ENCODE measurements at places on chromosomes 7 and 10.

DNA sequence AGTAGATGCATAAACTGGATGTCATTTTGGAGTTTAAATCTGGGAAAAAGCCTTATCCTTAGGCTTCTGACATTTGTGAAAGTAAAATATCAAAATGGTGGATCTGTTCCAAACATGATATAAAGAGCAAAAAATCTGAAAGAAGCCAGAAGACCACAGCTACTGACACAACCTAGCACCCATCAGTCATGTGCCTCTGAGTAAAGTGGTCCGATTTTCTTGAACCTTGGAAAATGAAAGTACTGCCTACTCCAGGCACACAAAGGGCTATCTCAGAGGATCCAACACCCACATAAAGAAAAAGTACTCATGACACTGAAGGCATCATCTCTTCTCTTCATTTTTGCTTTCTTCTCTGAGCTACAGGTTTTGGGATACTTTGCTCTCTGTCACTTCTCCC lies 150.7 kb downstream of the KMT2E start:
- no peak for DNase-seq

DNA sequence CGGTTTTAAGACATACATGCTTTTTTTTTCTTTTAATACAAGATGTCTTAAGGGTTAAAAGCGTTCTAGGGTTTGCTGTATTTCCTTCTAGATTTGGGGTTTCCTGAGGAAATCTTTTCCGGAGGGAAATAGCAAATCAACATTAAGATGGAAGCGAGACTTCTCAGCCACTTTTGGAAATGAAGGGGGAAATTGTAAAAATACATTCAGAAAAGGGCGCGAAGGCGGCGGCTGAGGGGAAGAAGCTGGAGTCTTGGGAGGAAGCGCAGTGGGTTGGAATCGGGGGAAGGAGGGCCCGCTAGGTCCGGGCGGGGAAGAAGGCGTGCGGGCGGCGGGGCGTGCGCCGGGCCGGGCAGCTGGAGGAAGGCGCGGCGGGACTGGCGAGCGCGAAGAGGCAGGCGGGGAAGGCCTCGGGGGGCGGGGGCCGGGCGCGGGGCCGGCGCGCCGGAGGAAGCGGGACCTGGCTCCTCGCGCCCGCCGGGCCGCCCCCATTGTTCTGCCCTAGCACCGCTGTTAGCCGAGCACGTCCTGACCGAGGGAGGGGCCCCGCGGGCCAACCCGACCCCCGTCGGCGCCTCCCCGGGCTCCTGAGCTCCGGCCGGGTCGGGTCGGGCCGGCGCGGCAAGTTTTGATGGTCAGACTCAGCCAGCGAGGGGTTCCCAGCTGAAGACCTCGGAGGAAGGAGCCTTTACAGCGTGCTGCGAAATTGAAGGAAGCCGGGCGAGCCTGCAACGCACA lies 1.5 kb upstream of the SKIDA1 start:
- peak; percentile 42 for DNase-seq

- no peak for DNase-seq
Observed at GRCh38 chr7:26399736-26400135, 108.1 kb downstream of the SNX10 start.

GRCh38 chr7:97275475-97275874 lies 158.0 kb downstream of the SDHAF3 start:
- DNase-seq, result no peak

GRCh38 chr10:59324597-59324996 lies 37.8 kb downstream of the FAM13C start:
- DNase-seq, result no peak

GRCh38 chr7:51013218-51013786 lies 230.6 kb upstream of the GRB10 start:
- DNase-seq, result no peak

DNA sequence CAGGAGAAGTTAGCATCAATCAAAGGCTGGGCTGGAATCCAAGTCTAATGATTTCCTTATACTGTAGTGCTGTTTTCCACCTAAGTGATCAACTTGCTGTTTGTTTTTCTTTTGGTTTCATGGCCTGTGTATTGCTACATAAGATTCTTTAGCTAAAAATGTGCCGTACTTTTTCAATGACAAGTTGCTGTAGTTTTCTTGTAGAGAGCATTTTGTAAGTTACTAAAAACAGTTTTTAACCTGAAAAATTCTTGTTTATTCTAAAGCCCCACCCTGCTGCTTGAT lies 1.3 kb downstream of the HELLS start:
- no peak for DNase-seq
